Panc1 (cell line): ENCODE measurements at places on chromosomes 6 and 20. TPM values are rescaled to one million over a fixed set of nuclear protein-coding genes. Genes with fewer than 3 reads are reported as not detected.

The TPX2 gene
- total RNA-seq, result 248 TPM

The HLA-DQB1 gene
- 0.51 TPM for total RNA-seq

The POM121L2 gene
- total RNA-seq, result not detected

The C6orf58 gene
- total RNA-seq, result not detected

The BHLHE23 gene
- not detected for total RNA-seq

The HSPA1L gene
- 2.8 TPM for total RNA-seq

The LAMP5 gene
- not detected for total RNA-seq

The GABRR1 gene
- not detected for total RNA-seq
